ENCODE measurements at places on chromosomes 7 and 10.

GRCh38 chr10:104334965-104335650 lies 3.2 kb downstream of the ITPRIP start:
- no peak for DNase-seq

DNA sequence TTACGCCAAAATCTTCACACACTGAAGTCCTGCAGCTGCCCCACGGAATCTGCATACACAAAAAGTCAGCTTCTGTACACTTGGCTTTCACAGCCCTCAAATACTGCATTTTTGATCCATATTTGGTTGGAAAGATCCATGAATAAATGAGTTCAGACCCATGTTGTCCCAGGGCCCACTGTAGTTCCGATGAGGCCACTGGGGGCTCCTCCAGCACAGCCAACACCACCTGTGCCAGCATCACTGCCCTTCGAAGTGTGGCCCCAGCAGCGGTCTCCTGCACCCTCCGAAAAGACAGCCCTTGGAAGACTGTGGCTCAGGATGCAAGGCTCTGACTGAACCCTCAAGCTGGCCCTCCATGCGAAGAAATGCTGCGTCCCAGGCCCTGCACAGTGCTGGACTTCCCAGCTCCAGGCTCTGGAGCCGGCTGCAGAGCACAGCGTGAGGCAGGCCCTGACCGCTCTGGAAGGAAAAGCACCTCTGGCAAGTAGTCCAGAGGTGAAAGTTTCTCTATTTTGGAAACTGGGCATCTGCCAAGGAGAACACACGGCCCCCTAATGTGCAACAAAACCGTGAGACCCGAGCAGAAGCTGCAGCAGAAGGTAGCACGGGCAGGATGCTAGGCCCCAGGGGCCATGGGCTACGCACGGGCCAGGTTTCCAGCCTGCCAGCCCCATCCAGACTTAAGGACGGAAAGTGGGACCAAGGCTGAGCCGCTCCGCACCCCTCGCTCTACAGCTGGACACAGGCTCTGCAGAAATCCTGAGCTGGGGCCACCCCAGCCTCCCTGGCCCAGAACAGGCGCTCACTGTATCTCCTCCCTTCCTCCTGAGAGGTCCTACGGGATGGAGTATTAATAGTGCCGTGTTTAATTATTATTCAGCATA lies 62.6 kb downstream of the PTPRN2 start:
- no peak for DNase-seq

- DNase-seq, result peak; percentile 9
These were observed 1.7 kb downstream of the ABHD11 start for GRCh38 chr7:73736885-73737284.

GRCh38 chr10:60448246-60448645 lies 58.6 kb upstream of the ANK3 start:
- DNase-seq, result no peak

DNA sequence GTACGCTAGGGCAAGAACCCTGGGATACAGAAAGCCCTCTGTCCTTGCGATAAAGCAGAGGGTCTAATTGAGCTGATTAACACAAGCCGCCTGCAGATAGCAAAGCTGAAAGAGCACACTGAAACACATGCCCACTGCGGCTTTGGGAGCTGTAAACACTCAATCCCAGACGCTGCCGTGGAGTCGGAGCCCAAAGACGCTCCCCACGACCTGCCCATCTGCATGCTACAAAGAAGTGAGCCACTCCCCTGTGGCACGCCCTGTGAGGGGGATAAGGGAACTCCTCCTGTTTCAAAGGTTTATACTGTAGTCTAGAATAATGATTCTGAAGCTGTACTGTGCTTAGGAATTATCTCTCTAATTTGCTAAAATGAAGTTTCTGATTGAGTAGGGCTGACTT lies 985.6 kb upstream of the GHITM start:
- DNase-seq, result no peak

GRCh38 chr7:90312745-90313144 lies 8.4 kb downstream of the FAM237B start:
- no peak for DNase-seq

DNA sequence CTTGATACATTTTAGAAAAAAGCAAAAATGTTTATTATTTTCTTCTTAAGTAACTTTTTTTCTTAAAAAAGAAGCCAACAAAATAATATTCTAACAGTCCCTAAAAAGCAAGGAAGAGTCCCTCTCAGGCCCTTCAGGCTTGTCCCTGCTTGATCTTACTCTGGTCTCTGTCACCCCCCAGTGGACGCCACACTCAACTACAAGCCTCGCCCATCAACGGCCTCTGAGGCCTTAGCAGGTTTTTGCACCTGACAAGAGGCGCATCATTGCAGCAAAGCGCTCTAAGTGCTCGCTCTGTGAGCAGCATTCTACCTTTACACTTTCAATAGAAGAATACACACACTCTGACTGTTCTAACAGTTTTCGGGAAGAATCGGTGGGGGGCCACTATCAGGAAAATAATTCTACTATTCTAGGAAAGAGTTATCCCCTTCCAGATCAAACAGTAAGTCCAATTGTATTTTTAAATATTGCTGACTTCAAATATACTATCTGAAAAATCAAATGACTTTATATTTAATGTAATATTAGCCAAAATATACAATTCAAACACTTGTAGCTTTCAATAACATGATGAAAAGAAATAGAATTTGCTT lies 139.2 kb downstream of the USP6NL start:
- no peak for DNase-seq

GRCh38 chr7:113371416-113372043 lies 253.2 kb upstream of the SMIM30 start:
- no peak for DNase-seq

DNA sequence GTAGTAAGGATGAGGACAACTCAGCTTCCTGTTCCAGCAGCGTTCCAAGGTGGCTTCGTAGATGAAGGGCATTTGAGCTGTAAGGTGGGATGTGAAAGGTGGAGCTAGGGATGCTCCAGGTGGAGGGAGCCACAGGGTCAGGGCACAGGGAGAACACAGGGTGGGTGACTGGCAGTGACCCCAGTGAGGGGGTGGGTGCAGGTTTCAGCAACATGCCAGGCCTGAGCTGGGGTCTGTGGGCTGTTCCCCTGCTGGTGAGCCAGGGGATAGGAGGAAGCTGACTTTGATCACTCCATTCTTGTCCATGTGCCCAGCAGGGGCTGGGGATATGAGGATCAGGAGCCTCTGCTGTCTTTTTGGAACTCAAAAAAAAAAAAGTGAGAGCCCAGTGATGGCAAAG lies 33.2 kb downstream of the CDH23 start:
- peak; percentile 58 for DNase-seq

- no peak for DNase-seq
These were observed 114.4 kb downstream of the RTKN2 start for GRCh38 chr10:62154231-62154630.

DNA sequence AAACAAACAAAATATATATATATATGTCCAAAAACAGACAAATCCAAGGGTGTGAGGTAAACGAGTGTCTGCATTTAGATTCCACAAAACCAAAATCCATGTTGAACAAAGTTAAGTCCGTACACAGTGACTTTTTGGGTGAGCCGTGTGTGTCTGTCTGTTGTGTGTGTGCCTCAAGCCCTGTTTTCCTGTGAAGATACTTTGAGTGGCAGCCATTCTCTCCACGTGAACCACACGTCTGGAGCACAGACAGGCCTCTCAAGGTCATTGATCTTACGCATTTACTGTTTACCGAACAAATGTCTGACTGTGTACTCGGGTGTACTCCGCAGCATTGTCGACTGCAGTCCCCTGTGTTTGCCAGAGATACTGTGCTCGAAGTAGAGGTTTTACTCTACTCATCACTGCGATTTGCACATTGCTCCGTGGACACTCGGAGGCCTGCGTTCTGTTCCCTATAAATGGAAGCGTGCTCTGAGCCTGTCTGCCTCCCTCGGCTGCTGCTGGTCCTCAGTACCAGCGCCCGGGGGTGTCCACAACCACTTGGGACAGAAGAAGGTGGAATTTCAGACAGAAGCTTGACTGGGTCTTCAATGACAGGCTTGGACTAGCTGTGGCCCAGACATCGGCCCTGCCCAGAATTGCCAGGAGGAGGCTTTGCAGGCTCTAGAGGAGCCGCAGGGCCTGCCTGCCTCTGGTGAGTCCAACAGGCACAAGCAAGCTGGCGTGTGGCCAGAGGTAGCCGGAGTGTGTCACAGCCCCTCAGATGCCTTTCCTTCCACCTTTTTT lies 22.1 kb downstream of the CYP17A1 start:
- DNase-seq, result no peak

GRCh38 chr7:29109358-29109757 lies 37.0 kb downstream of the CPVL start:
- no peak for DNase-seq

DNA sequence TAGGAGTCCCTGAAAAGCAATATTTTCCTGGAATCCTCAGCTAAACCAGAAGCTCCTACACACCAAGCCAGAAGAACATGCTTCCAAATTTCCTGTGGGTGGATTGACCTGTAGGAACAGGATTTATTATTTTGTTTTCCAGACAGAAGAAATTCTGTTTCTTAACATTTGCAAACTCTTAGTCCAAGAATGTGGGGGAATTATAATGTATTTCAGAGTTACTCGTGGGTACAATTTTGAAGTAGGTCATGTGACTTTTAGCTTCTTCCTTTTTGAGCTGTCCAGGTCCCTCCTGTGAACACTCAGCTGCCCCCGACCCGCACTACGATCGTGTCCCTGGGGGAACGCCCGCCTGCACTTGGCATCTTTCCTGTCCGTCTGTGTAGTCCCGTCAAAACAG lies 27.7 kb upstream of the VIPR2 start:
- DNase-seq, result no peak

GRCh38 chr10:10925667-10926066 lies 92.0 kb upstream of the CELF2 start:
- DNase-seq, result no peak

GRCh38 chr10:114048472-114048871 lies 4.8 kb downstream of the ADRB1 start:
- DNase-seq, result no peak

GRCh38 chr7:15128716-15129115 lies 226.2 kb upstream of the DGKB start:
- no peak for DNase-seq

- no peak for DNase-seq
These were observed 175.9 kb downstream of the PTN start for GRCh38 chr7:137167609-137168008.

- DNase-seq, result no peak
These were observed 68.1 kb downstream of the CNOT4 start for GRCh38 chr7:135441791-135442190.

GRCh38 chr10:6313111-6313895 lies 110.6 kb downstream of the PFKFB3 start:
- DNase-seq, result no peak

DNA sequence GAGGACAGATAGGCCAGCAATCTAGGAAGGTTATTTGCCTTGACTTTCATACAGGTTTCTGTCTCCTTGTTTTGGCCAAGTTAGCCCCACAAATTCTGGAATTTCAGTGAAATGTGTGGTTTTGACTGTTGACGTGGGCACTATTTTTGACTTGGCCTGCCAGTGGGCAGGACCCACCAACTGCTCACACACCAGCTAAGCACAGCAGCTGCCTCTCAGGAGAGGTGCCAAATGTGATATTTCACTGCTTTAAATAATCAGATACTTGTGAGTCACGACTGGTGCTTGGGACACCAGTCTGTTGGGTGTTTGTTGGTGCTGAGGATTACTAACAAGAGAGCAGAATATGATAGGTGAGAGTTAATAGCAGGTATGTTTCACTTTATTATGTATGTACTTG lies 409.7 kb upstream of the MTPN start:
- DNase-seq, result no peak

DNA sequence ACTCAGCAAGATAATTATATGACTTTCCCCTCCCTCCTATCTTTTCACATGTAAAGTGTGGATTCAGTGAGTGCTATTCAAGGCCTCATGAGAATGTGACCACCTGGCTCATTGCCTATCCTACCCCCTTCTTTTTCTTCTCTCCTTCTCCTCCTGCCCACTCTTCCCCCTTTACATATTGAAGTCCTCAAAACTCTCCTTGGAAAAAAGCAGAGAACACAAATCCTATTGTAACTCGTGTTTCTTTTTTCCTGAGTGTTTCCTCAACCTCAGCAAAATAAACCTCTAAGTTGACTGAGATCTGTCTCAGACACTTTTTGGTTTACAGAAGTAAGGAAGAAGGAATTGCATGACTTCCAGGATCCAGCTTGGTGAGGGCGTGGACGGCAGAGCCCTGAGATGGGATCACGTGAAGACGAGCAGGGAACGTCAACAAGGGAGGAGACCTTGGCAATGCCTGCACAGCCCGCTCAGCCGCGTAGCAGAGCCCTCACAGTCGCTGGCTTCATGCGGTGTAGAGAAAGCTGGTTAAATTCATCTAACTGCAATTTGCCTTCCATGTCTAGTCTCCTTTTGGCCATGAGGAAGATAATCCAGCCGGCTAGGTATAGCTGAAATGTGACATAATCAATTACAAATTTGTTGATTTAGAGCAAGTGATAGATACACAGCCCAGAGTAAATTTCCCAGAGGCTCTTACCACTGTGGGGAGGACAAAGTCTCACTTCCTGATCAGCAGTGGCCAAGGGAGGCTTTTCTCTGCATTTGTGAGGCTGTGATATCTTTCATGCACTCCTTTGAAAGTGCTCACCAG lies 75.7 kb downstream of the LYZL2 start:
- no peak for DNase-seq

DNA sequence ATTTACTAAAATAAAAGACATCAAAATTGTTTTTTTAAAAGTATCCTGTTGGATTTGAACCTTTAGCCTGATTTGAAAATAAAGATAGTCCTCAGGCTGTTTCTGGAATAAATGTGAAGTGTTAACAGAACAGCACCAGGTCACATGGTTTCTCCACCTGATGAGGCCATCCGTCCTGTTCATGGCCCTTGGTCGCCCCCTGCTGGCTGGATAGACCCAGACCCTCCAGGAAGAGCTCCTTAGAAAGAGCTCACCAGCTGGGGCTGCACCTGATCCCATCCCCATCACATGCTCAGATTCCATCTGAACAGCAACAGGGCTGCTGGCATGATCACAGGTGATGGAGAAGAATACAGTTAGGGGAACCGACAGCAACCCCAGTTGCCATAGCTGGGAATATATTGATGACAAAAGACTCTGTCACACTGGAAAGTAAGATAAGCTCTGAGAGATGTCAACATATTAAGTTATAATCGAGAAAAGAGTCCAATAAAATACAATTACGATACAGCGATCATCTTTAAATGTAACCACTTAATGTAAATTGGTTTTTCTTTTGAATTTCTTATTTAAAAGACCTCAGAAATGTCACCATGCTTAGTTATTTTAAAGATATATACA lies 4.8 kb downstream of the OR2A14 start:
- peak; percentile 29 for DNase-seq

GRCh38 chr10:589961-590680 lies 99.3 kb downstream of the DIP2C start:
- DNase-seq, result no peak

DNA sequence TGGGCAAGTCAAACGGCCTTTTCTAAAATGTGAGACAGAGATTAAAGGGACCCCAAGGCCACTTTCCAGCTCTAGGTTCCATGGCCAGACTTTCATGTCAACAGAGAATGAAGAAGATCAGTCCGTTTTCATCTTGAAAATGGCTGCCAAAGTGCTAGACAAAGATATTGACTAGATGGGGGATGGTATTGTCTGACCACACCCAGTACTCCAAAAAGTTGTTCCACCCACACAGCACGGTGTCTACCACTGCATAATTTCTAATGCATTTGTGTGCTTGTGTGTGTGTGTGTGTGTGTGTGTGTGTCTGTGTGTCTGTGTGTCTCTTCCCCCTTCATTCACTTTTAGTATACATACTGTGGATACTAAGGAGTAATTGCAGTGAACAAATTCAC lies 1.3 kb downstream of the COL1A2 start:
- DNase-seq, result no peak

GRCh38 chr10:61753453-61753852 lies 90.7 kb downstream of the CABCOCO1 start:
- no peak for DNase-seq

Measured in 8988T (cell line).